A673 (cell line): ENCODE measurements at places on chromosomes 11 and 22. TPM values are rescaled to one million over a fixed set of nuclear protein-coding genes. Genes with fewer than 3 reads are reported as not detected.

GRCh38 chr11:129580278-129580677, 204.6 kb downstream of the BARX2 start:
- no peaks in the 10 kb centered on the region for H3K27me3 ChIP-seq
- no peak overlapping the region for H3K27ac ChIP-seq
- H3K4me3 ChIP-seq = no peak overlapping the region
- H3K4me1 ChIP-seq = peaks cover 10% of the 10 kb centered on the region
- no peaks in the 10 kb centered on the region for H3K36me3 ChIP-seq

CYTH4 gene
- not detected in 2 replicates for total RNA-seq

GRCh38 chr11:114449845-114450244, 10.6 kb downstream of the REXO2 start:
- peaks cover 11% of the 10 kb centered on the region for H3K4me1 ChIP-seq
- no peaks in the 10 kb centered on the region for H3K27me3 ChIP-seq
- H3K27ac ChIP-seq = no peak overlapping the region
- H3K36me3 ChIP-seq = peaks cover 13% of the 10 kb centered on the region
- DNase-seq = no peak
- no peak overlapping the region for H3K4me3 ChIP-seq

GRCh38 chr11:33889296-33889695, 2.6 kb downstream of the LMO2 start:
- no peak overlapping the region for H3K27ac ChIP-seq
- no peak overlapping the region for H3K4me3 ChIP-seq
- peaks cover 27% of the 10 kb centered on the region for H3K4me1 ChIP-seq
- no peaks in the 10 kb centered on the region for H3K27me3 ChIP-seq
- no peaks in the 10 kb centered on the region for H3K36me3 ChIP-seq
- no peak for DNase-seq

- H3K27ac ChIP-seq = no peak overlapping the region
- H3K4me1 ChIP-seq = no peaks in the 10 kb centered on the region
Observed at GRCh38 chr11:77395460-77396173, 78.3 kb downstream of the PAK1 start.

DNA sequence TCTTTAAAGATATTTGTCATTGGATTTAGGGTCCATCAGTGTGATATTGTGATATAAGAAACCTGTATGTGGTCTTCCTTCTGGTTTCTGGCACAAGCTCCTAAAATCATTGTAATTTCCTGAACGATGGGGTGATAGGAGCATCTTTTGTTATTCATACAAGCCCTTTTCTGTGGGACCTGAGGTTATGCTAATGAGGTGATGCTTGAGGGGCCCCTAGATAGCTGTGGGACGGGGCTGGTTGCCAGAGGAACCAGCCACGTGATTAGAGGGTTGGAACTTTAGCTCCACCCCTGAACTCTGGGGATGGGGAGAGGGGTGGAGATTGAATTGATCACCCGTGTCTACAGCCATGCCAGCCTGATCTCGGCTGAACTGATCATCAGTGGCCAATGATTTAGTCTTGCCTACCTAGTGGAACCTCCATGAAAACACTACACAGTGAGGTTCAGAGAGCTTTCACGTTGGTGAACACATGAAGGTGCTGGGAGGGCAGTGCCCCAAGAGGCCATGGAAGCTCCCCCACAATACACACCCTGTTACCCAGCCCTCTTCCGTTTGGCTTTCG, 62.8 kb downstream of the BCR start:
- peak; percentile 93 for DNase-seq
- peaks cover 27% of the 10 kb centered on the region for H3K4me1 ChIP-seq
- H3K27ac ChIP-seq = peak overlapping the region; percentile 85

DNA sequence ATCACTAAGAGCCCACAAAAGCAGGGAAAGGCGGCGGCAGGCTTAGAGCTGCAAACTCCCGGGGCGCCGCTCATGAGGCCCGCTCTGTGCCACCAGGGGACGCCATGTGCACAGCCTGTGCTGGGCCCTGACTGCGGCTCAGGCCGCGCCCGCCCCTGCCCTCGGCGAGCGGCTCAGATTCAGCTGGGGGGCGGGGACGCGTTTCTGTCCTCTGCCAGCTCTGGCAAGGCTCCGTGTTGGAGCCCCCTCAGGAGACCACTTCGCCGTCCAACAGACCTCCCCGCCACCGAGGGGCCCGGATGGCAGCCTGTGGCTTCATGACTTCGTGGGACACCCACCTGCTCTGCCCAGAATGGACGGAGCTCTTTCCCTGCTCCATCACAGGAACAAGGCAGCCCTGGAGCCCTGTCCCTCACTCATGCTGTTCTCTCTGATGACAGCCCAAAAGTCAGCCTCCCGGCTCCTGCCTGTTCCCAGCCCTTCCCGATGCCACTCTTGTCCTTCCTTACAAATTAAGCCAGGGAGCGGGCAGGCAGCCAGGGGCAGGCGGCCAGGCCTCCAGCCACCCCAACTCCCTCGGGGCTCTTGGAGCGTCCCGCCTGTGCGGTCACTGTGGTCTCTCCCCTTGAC, 69.1 kb downstream of the NAT10 start:
- peaks cover 4% of the 10 kb centered on the region for H3K36me3 ChIP-seq
- H3K4me1 ChIP-seq = peaks cover 20% of the 10 kb centered on the region
- no peak overlapping the region for H3K27ac ChIP-seq
- peak overlapping the region; percentile 37 for H3K4me3 ChIP-seq

GRCh38 chr11:28671274-28671673, 563.1 kb downstream of the METTL15 start:
- H3K27ac ChIP-seq = no peak overlapping the region
- DNase-seq = no peak
- H3K27me3 ChIP-seq = no peaks in the 10 kb centered on the region
- no peak overlapping the region for H3K4me3 ChIP-seq
- no peaks in the 10 kb centered on the region for H3K36me3 ChIP-seq

- H3K27me3 ChIP-seq = no peaks in the 10 kb centered on the region
- peaks cover 27% of the 10 kb centered on the region for H3K4me1 ChIP-seq
- no peak overlapping the region for H3K4me3 ChIP-seq
- H3K27ac ChIP-seq = peak overlapping the region; percentile 24
- no peak for DNase-seq
- peaks cover 53% of the 10 kb centered on the region for H3K36me3 ChIP-seq
Observed at GRCh38 chr11:70383664-70384565, 14.4 kb upstream of the CTTN start.

BTG4 gene
- not detected in 2 replicates for total RNA-seq

DNA sequence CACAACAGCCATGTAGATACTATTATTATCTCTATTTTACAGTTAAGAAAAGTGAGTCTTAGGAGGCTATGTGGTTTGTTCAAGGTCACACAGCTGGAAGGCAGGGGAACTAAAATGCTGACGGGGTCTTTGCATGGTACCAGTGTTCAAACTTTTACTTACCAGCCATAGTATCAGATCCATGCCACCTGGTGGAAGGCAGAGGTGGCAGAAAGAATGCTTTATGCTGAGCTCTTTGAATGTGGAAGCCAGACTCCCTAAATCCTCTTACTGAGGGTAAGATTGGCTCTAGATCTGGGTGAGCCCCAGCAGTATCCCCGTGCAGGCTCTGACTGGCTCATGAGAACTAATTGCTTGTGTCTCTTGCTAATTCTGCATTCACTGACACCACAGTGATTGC, 54.3 kb upstream of the NAV2 start:
- no peaks in the 10 kb centered on the region for H3K27me3 ChIP-seq
- H3K4me1 ChIP-seq = no peaks in the 10 kb centered on the region
- H3K36me3 ChIP-seq = no peaks in the 10 kb centered on the region
- no peak overlapping the region for H3K27ac ChIP-seq
- no peak overlapping the region for H3K4me3 ChIP-seq
